ENCODE measurements at places on chromosomes 5 and 9.

DNA sequence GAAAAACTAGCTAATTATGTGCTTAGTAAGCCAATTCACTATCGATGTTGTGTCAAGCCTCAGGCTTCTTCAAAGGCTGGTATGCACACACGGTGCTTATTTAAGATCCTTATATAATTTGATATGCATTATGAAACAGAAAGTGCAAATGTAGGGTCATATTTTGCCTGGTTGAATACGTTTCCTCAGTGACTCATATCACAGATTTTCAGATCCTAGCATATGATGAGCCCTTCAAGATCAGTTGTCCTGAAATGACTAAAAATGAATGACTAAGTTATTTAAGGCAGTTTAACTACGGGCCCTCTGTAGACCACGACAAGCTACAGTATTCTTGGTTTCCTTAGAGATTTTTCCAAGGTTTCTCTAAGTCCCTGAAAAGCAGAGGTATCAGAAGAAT lies 778.3 kb downstream of the PRELID2 start:
- DNase-seq: peak; percentile 10

DNA sequence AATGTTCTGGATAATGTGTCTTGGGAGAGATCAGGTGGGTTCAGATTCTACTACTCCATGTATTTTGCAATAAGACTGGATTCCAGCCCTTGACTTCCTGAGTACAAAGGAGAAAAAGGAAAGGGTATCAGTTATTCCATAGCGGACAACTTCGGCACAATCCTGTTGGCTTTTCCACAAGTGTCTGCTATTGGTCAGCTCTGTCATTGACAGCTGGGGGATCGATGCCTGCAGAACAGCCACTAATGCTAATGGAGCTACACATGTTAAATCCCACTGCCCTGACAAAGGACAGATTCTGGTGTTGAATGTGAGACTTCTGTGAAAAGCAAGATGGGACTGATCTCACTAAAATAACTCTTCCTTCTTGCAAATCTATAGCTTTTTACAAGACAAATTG lies 41.2 kb downstream of the IZUMO3 start:
- no peak for DNase-seq

DNA sequence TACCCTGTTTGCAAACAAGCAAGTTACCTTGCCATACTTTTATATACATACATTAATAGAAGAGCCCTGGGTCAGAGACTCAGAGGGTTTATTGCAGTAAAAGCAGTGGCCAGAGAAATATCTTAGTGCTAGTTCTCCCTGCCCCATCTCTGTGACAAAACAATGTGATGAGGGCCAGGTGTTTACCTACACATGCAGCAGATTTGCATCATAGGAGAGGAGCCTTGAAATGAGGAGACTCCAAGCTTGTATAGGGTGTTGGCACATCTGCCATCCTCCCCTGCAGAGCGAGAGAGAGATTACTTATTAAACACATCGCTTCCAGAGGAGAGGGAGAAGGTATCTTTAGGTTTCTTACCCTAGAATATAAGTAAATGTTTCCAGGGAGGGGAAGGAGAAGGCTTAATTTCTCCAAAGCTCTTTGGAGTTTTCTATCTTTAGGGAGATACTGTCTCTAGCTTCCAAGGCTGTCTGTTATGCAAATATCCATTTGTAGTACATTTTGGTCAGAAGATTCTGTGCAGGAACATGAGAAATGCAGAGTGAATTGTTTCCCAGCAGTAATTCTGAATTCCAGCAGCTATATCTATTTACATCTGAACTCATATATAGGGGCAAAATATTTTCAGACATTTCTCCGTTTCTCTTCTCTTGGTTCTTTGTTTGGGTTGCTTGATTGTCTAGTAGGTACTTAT lies 15.7 kb downstream of the FER start:
- DNase-seq: no peak

DNA sequence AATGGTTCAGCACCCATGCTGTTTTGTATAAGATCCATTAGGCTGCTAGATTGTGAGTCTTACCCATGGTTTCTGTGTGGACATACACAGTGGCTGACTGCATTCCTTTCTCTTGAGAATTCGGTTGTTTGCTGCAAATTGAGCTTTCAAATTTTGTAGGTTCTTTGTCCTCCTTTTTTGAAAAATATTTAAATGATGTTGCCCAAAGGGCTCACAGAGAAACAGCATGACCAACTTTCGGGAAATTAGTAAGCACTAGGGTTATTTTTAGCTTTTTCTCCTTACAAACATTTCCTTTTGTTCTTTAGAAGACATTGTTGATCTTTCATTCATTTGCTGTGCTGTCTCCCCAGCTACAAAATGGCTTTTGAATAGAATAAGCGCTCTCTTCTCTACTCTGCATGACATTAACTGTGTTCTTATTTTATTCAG lies 79.4 kb downstream of the NLN start:
- peak; percentile 86 for DNase-seq

DNA sequence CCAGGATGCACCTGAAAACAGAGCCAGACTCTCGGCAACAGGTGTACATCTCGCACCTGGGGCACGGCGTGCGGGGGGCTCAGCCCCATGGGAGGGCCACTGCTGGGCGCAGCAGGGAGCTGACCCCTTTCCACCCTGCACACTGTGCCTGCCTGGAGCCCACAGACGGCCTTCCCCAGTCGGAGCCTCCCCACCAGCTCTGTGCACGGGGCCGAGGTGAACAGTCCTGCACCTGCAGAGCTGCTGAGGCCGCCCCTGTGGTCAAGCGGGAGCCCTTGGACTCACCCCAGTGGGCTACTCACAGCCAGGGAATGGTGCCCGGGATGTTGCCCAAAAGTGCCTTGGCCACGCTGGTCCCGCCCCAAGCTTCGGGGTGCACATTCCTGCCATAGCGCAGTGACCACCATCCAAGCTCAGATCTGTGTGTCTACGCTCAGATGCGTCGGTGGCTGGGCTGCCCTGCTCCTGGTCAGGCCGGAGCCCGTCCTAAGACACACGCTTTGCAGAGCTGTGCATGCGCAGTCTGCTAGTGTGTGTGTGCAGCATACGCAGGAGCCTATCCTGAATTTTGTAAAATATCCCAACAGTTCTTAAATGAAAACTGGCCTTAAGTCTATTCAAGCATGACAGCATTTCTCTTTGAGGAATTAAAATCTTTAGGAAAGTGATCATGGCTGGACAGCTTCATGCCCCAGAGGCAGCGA lies 8.4 kb upstream of the EXOC3 start:
- no peak for DNase-seq

- DNase-seq: no peak
Observed at GRCh38 chr9:95084254-95084934, 233.1 kb downstream of the FANCC start.

- no peak for DNase-seq
Observed at GRCh38 chr5:180387798-180388197, 34.7 kb upstream of the GFPT2 start.

- no peak for DNase-seq
Observed at GRCh38 chr9:129549139-129549538, 71.8 kb downstream of the C9orf50 start.

DNA sequence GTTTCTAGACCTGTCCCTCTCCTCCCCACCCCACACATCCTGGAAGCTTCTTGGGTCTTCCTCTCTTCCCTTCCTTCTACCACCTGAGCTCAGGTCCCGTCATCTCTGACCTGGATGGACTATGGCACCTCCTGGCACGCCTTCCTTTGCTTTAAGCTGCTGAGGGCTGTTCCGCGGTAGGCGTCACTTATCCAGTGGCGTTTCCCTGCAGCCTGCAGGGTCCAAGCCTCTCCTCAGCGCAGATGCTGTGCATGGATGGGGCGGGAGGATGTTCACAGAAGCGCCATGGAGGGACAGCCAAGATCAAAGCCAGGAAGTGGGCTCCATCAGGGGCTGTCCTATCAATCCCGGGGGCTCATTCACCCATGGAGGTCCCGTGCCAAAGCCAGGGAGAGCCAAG lies 23.8 kb upstream of the CNOT6 start:
- DNase-seq: no peak

DNA sequence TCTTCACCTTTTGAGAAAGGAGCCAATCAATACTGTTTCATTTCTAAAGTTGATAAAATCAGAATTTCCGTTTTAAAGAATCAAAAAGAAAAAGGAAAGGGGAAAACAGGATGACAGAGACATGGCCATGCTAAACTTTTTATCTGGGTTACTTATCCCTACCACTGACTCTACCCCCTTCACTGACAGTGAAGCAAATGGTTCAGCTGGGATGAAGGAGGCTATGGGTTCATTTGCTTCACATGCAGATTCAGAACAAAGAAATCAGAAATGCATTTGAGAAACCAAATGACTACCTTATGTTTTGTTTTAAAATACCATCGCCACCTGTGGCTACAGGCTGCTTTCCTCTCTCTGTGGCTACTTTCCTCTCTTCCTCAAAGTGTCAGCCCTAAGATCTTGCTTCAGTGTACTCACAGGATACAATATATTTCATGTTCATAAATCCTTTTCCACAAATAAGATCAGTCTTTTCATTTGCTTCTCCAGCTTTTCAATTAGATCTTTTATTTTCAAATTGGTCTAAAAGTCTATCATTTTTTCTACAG lies 53.3 kb downstream of the LPAR1 start:
- DNase-seq: no peak

- no peak for DNase-seq
Observed at GRCh38 chr5:88799938-88800535, 82.9 kb downstream of the MEF2C start.

DNA sequence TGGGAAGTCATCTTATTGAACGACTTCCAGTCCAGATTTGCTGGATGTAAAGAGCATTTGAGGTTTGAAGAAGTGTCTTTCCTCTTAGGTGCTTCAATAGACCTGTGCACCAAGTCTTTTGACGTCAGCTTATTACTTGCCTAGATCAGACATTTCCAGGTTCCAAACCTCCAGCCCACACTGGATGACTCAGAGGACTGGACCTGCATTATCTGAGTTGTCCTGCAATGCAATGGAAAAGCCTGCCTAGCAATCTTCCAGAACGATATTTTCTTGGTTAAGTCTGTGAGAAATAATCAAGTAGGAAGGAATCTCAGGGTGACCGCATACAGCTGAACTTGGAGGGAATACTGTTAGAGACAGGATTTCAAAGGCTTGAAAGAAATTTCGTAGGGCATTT lies 147.2 kb upstream of the MOCS2 start:
- peak; percentile 84 for DNase-seq

- DNase-seq: no peak
Observed at GRCh38 chr9:72872718-72873117, 80.1 kb downstream of the ALDH1A1 start.

Measured in astrocyte of the spinal cord (primary cell).